Stimulated activated naive CD4-positive, alpha-beta T cell (primary cell): ENCODE measurements at places on chromosomes 4 and X.

DNA sequence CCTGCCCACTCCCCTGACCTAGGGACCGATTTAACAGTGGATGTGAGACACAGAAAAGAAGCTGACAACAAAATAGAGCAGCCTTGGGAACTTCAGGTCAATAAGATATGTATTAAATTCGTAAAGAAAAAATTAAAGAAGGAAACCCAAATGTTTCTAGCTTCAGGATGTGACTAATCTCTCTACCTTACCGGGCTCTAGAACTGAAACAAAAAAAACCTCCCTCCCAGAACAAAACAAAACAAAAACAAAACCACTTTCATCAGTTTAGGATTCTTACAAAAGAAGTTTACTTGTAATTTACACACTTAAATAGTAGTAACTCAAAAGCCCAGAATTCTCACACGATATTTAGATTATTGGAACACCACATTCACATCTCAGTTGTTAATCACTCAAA lies 185.8 kb upstream of the RPS6KA3 start:
- no peak for DNase-seq

DNA sequence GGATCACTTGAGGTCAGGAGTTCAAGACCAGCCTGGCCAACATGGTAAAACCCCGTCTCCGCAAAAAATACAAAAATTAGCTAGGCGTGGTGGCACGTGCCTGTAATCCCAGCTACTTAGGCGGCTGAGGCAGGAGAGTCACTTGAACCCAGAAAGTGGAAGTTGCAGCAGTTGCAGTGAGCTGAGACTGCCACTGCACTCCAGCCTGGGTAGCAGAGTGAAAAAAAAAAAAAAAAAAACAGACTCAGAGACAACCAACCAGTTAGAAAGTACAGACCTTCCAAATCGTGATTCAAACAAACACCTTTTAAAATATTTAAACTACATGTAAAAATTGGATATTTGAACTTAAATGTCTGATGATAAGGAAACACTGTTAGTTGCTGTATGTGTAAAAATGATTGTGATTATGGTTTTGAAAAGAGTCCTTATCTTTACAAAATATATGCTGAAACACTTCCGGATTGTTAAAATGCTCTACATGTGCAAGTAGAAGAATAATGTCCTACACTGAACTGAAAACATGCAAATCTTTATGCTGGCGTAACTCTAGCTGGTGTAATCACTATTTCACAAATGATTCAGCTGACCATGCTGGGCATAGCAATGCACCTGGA lies 37.8 kb downstream of the SH3KBP1 start:
- no peak for DNase-seq

- DNase-seq = no peak
Observed at GRCh38 chrX:17403189-17403691, 28.2 kb downstream of the NHS start.

DNA sequence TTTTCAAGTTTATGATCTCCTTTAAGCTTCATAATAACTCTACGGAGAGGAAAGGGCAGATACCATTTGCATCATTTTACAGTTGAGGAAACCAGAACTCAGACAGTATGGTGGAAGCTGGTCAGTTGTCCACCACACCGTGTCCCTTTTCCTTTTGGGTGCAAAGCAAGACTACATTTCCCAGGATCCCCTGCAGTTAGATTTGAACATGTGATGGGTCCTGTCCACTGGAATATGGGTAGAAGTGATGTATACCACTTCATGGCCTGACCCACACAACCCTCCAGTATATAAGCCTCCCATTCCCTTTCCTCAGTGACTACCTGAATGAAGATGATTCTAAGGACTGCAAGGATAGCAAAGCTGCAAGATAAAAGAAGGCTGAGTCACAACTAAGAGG lies 74.7 kb downstream of the BEND2 start:
- DNase-seq = no peak

DNA sequence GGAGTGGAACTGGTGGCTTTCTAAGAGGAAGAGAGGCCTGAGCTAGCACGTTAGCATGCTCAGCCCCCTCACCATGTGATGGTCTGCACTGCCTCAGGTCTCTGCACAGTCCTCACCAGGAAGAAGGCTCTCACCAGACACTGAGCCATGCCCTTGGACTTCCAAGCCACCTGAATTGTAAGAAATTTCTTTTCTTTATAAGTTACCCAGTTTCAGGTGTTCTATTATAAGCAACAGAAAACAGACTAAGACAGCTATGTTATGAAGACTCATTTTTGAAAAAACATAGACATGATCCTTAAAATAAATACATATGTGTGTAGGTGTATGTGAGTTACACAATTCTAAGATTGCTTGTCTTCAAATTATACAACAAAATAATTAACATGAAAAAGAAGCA lies 74.7 kb downstream of the CEP44 start:
- DNase-seq = no peak

- DNase-seq = no peak
Observed at GRCh38 chr4:54281054-54281766, 52.1 kb downstream of the PDGFRA start.

GRCh38 chr4:168394556-168394955 lies 76.0 kb upstream of the DDX60 start:
- DNase-seq = no peak

GRCh38 chr4:165328708-165329107 lies 1.2 kb downstream of the MSMO1 start:
- no peak for DNase-seq

- no peak for DNase-seq
Observed at GRCh38 chrX:43448688-43449087, 207.4 kb upstream of the MAOA start.

GRCh38 chr4:119310826-119311225 lies 11.1 kb downstream of the FABP2 start:
- no peak for DNase-seq

GRCh38 chr4:77765720-77766119 lies 53.4 kb downstream of the CNOT6L start:
- no peak for DNase-seq

GRCh38 chr4:106365613-106366012 lies 3.0 kb downstream of the GIMD1 start:
- DNase-seq = no peak

DNA sequence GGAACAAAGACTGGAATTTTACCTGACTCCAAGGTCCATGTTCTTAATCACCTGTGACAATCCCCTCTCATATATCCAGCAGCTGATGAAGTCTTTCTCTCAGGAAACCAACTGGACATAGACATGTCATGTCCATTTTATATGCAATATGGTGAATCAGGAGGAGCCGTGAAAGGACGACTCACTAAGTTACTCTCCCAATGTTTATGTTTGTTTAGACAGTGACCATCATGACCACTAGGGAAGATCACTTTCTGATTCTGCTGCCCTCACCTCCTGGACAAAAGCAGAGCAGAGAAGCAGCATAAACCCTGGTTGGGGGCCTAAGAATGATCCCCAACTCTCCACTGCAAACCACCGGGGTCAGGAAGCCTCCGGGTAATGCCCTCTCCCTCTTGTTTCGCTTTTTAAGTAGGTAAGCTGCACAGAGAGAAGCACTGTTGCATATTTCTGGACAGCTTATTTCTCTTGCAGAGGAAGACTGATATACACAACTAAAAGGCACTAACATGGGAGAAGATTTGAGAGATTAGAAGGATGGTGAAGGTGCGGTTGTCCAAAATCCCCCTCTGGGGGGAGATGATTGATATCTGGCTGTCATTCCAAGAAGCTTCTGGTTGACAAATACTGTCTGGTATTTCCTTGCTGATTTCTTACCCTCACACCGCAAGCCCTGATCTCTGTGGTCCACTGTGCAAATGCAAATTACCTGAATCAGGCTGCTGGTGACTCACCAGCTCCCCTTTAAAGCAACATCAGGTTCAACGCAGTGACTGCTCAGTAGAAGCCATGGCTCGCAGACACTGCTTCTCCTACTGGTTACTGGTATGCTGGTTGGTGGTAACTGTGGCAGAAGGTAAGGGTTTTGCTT lies at the start of gene ODAPH:
Gene ODAPH, plus strand, starts transcription at position 773 of the 871 bp plus-strand sequence. Its CDS starts 17 bp downstream, at position 790.
- no peak for DNase-seq

GRCh38 chr4:135834471-135834870 lies 1632.9 kb upstream of the PABPC4L start:
- DNase-seq = no peak

- no peak for DNase-seq
Observed at GRCh38 chr4:139630991-139631390, 34.6 kb upstream of the MGST2 start.

GRCh38 chr4:169723207-169723965 lies 34.4 kb downstream of the HPF1 start:
- no peak for DNase-seq

DNA sequence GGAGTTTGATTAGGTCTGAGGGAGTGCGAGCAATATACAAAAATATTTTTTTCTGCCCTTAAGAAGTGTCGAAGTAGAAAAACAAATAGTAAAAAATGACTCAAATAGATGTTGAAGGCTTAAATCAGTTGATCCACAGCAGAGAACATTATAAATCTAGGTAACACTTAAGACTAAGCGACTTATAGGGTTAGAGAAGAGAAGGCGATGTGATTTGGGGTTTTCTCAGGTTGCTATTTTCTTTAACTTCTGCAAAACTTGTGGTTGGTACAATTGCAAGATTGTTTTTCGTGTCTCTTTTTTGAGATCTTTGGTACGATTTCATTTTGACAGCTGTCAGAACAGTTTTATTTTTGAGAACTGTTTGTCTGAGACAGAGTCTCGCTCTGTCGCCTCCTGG lies 1479.5 kb downstream of the PCDH7 start:
- DNase-seq = no peak

- no peak for DNase-seq
Observed at GRCh38 chr4:2424581-2424980, 5.8 kb downstream of the CFAP99 start.

DNA sequence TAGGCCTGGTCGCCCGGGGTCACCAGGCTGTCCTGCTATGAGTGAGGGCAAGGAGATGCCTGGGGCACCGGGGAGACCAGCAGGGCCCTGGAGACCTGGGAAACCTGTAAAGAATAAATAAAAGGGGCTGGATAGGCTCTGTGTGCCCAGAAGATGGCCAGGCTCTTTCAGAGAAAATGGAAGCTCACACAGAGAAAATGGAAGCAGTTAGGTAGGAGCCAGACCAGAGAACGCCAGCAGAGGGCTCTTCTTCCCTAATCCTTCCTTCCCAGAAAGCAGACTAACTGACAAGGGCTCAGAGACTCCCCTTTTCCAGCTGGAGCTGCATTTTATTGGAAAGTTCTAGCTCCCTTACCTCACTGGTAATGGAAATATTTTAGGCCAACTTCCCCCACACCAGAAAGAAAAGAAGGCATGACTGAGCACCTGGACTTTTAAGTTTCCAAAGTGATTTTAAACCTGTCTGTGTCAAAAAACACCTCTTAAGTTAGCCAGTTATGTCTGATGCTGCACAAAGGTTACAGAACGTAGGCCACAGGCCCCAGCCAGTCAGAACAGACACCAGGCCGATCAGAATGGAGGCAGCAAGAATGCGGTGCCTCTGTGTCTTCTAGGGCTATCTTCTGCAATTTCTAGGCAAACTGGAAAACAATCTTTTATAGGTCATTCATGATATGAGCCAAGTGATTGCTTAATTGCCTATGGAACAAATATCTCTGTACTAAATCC lies 74.0 kb downstream of the ATG4A start:
- no peak for DNase-seq

GRCh38 chrX:125954236-125954635 lies 211.9 kb downstream of the DCAF12L2 start:
- no peak for DNase-seq

DNA sequence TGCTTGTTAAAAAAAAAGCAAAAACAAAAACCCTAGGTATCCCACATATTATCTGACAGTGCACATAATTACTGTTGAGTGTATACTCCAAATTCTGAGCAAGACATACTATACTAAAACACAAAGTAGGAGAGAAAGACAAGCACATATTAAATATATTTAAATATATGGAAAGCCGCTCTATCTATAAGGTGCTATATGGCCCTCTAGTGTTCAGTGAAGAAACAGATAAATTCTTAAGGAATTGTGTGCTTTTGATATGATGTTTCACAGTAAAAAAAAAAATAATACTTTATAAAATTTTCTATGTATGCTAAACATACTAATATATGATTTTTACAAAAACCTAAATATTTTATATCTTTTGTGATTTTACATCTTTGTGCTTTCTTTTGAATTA lies 137.8 kb downstream of the FBXW7 start:
- no peak for DNase-seq
